ENCODE measurements at places on chromosomes 7 and 10.

- DNase-seq = peak; percentile 74
Observed at GRCh38 chr7:131688738-131689661, 132.6 kb upstream of the PODXL start.

GRCh38 chr7:861222-861621 is 15.1 kb upstream of the GET4 start:
- DNase-seq = no peak

DNA sequence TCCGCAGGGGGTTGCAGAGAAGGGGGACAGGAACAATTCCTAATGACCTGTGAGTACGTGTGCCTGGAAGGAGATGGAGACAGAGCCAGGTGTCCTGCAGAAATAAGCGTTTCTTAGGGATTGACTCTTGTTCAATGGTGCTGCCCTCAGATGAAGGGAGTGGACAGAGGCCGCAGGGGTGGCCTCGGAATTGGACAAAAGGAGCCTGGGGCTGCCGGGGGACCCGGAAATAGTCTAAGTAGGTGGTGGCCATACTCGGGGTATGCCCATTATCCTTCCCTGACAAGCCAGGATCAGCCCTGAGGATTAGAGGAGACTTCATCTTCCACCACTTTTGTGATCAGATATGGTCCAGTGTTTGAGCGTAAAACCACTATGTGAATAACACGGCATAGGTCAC is 39.2 kb downstream of the ELFN1 start:
- DNase-seq = no peak

DNA sequence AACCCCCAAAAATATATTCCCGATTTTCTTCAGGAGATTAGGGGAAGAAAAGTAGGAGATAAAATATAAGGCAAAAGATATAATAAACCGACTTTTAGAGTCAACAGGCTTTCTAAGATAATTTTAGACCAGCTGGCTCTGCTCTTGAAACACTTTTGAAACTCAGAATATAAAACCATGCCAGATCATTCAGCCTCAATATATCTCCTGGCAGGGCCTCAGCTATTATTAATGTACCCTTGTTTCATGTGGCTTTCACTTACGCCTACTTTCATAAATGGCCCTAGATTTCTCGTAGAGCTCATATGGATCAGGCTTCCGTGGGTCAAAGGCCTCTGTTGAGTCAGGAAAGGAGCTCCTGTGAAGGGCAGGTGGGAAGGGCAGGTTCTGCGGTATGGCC is 396.0 kb downstream of the PHTF2 start:
- no peak for DNase-seq

GRCh38 chr7:19117870-19118608 is 603 bp upstream of the TWIST1 start:
- no peak for DNase-seq

DNA sequence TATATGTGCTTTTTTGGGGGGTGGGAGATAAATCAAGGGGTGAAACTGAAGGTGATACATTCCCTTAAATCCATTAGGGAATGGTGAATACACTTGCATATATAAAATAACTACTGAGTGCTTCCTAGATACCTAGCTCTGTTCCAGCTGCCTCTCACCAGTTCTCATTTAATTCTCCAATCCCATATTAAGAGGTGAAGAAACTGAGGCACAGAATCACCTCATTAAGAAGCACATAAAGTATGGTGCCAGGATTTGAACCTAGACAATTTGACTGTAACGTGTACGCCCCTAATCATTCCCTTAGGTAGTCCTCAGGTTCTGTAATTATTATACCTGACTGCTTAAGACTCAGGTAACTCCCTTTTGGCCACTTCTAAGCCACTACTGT is 1.5 kb upstream of the SFR1 start:
- no peak for DNase-seq

GRCh38 chr7:117951691-117952280 is 78.5 kb upstream of the CTTNBP2 start:
- no peak for DNase-seq

DNA sequence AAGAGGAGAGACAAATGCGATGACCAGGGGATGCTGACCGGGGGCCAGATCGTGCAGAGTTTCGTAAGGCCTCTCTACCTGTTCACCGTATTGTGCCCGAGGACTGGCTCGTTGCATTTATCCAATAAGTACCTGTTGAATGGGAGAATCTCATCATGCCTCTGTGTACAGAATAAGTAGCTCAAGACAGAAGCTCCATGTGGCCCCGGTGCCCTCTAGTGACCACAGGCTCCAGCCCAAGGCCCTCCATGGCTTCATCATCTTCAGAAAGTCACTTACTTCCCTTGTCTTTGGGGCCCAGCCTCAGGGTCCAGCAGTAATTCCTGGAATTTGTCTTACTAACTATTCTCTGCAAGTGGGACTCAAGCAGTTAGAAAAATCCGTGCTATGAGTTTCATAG is 151.0 kb downstream of the CHN2 start:
- DNase-seq = peak; percentile 54

DNA sequence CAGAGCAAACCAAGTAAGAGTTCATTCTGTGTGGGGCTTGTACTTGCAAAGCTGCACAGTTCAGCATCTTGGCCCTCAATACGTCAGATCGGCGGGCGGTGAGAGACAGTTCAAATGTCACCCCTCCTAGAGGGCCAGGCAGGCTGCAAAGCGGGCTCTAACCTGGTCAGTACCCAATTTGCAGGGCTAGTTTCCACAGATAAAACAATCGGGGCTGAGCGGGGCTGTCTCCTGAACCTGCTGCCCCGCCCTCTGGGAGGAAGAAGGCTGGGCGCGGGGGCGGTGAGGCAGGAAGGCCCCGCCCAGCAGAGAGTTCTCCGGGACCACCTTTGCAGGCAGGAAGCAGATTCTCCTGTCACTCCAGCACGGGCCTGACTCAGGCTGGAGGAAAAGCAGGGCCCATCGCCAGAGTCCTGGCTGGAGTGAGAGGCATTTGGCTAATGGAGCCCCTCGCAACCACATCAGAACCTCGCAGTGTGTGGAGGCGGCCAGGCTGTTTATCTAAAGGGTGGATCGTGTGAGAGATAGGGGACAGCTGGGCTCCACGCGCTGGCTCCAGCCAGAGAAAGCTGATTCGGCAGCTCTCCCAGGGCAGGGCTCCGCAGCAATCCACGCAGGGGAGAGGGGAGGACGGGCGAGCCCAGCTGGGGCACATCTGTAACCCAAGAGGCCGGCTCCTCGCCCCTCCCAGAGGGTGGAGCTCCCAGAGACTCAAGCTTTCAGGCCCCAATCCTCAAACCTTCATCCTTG is 83.1 kb downstream of the SH3PXD2A start:
- DNase-seq = no peak

DNA sequence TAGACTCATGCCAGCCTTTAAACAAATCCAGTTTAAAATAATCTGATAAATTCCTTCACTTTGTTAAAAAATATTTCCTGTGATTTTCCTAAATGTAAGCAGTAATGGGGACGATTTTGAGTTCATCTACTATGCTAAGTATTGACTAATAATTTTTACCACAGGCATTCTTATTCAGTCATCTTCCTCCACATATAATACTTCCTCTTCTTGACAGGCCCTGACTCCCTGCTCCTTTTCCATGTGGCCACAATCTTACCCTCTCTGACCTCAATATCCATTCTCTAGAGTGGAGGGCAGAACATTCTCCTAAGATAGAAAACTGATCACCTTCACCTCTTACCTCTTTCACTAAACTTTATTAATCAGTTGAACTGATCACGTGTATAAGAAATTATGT is 7.8 kb downstream of the DNAJC2 start:
- no peak for DNase-seq

DNA sequence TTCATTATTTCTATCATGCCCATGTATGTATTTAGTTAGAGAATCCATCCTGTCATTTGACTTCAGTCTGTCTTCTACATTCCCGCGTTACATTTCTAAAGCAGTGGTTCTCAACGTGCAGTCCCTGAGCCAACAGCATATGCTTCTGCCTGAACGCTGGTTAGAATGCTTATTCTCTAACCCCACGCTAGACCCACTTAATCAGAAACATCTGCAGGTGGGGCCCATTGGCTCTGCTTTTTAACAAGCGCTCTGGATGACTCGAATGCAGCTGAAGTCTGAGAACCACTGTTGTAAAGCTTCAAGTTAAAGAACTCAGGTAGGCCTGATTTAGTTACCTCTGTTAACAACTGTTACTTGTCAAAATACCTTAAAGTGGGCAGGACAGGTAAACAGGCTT is 38.2 kb downstream of the NEUROD6 start:
- DNase-seq = no peak

DNA sequence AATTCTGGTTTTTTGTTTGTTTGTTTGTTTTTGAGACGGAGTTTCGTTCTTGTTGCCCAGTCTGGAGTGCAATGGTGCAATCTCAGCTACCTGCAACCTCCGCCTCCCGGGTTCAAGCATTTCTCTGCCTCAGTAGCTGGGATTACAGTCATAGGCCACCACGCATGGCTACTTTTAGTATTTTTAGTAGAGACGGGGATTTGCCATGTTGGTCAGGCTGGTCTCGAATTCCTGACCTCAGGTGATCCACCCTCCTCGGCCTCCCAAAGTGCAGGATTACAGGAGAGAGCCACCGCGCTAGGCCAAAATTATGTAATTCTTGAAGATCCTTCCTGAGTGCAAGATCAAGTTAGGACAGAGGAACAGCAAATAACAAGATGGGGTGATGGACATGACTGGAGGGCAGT is 719 bp downstream of the ZNF33B start:
- DNase-seq = no peak

- DNase-seq = no peak
Observed at GRCh38 chr10:20714979-20715378, 182.1 kb downstream of the NEBL start.

DNA sequence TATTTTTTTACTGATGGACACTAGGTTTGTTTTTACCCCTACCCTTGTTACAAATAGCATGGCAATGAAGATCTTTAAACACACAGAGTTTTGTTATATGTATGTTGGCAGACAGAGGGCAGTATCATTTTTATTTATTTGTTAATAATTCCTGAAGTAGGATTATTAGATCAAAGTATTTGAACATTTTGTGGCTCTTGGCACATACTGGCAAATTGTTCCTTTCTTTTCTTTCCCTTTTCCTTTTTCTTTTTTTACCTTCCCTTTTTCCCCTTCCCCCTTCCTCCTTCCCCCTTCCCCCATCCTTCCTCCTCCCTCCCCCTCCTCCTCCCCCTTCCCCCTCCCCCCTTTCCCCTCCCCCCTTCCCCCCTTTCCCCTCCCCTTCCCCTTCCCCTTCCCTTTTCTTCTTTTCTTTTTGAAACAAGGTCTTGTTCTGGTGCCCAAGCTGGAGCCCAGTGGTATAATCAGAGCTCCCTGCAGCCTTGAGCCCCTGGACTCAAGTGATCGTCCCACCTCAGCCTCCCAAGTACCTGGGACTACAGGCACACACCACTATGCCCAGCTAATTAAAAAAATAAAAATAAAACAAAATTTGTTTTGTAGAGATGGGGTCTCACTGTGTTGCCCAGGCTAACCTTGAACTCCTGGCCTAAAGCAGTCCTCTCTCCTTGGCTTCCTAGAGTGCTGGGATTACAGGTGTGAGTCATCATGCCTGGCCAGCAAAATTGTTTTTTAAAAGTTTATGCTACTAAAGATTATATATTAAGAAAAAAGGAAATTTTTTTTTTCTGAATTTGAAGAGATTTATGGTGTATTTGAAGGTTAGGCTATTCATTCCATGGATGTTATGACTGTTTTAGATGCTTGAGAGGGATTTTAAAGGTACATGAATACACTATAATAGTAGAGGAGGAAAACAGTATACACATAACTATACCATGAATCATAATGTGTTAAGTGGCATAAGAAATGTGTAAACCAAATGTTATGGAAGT is 39.3 kb downstream of the SEPTIN7 start:
- no peak for DNase-seq

DNA sequence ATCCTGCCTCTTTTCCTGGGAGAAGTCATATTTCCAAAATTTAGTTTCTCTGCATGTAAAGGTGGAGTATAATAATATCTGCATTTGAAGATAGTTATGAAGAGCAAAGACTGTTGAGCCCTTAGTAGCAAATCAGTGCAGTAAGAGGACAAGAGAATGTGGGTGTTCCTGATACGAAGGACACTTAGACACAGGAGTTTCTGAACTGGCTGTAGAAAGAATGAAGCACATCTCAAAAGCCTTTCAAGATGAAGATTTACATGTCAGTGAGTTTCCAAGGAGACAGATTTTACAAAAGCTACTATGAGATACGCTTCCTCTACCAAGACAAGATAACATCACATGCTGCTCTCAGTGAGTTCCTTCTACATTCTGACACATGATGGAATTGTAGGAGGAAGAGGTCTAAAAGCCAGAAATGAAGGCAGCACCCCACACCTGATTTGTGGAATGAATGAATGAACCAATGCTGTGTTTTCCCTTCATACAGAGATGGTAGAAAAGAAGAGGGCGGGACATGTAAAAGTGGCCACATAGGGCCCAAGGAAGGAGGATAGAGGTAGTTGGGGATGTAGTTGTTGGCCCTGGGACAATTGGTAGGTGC is 173.6 kb upstream of the PDE1C start:
- DNase-seq = no peak

DNA sequence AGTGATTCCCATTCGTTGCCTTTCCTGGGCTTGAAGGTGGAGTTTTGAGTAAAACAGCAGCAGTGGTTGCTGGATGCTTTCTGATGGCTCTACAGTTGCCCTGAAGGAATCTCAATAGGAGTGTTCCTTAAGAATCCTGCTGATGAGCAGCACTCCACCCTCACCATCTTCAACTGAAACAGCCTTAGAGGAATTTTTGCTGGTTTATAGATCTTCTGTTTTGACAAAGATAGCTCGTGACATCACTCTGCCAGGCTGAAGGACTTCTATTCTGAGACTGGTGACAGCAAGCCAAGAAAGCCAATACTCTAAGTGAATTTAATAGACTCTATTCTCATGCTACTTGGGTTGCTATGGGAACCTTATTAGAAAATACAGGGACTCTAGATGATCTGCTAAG is 1014.7 kb downstream of the NRG3 start:
- no peak for DNase-seq

DNA sequence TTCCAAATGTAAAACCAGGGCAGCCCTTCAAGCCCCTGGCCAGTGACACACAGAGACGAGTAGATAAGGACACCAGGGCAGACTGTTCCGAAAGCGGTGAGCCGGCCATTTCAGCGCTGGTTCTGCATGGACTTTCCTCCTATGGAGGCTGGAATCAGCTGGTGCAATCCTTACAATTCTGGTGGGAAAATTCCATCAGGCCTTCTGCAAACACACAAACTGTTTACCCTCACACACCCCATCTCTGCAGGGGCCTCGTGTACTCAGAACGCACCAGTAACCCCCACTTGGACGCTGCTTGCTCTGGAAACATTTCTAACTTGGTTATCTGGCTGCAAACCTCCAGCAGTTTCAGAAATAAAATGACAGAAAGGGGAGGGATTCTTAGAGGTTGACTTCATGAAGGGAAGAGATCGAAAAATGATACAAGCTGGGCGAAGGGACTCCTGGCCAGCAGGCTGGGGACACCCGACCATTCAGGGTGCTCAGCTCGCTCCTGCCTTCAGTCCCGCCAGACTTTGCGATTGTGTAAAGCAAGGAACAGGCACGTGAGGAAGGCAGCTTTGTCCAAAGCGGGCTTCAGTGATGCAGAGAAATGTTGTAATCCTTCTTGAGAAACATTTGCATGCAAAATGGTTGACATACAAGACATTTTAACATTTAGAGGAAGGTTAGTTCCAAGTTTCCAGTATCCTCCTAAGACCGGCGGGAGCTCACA is 19.7 kb upstream of the SHH start:
- DNase-seq = no peak

GRCh38 chr10:76577455-76577854 is 1060.2 kb downstream of the KCNMA1 start:
- no peak for DNase-seq
